ENCODE measurements at places on chromosomes 16 and 17. TPM values are rescaled to one million over a fixed set of nuclear protein-coding genes. Genes with fewer than 3 reads are reported as not detected.
A peak's percentile ranks its signal among the peaks of the same experiment; 100 is the strongest.

KRTAP3-1 gene
- total RNA-seq, result not detected

GRCh38 chr17:45385331-45385997 is 47.2 kb downstream of the ARHGAP27 start:
- H3K4me1 ChIP-seq, result no peaks in the 10 kb centered on the region
- H3K4me3 ChIP-seq, result no peak overlapping the region
- peak; percentile 87 for DNase-seq
- no peak overlapping the region for H3K27ac ChIP-seq

- no peak overlapping the region for H3K27ac ChIP-seq
- no peak overlapping the region for H3K4me3 ChIP-seq
- H3K36me3 ChIP-seq, result peaks cover 30% of the 10 kb centered on the region
- no peaks in the 10 kb centered on the region for H3K27me3 ChIP-seq
- no peak for DNase-seq
- no peaks in the 10 kb centered on the region for H3K4me1 ChIP-seq
Observed at GRCh38 chr16:15059324-15059723, 3.5 kb upstream of the NTAN1 start.

KRTAP17-1 gene
- not detected for total RNA-seq

DNA sequence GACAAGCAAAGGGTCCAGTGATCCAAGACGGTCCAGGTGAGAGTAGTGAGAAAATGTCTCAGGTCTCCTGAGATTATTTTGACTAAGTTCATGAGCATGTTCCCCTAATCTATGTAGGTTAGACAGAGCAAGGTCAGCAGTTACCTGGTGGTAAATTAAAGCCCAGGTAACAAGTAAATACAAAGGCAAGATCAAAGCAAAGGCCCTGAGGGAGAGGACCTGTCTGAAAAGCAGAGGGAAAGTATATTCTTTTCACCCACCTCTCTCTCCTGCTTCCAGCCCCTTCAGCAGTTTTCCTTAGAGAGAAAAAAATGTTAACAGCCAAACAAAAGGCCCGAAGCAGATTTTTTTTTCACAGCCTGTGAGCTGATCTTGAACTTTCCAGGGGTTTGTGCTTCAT is 302.7 kb downstream of the MAP2K6 start:
- no peaks in the 10 kb centered on the region for H3K4me1 ChIP-seq
- DNase-seq, result no peak
- no peaks in the 10 kb centered on the region for H3K36me3 ChIP-seq
- no peak overlapping the region for H3K27ac ChIP-seq

DNA sequence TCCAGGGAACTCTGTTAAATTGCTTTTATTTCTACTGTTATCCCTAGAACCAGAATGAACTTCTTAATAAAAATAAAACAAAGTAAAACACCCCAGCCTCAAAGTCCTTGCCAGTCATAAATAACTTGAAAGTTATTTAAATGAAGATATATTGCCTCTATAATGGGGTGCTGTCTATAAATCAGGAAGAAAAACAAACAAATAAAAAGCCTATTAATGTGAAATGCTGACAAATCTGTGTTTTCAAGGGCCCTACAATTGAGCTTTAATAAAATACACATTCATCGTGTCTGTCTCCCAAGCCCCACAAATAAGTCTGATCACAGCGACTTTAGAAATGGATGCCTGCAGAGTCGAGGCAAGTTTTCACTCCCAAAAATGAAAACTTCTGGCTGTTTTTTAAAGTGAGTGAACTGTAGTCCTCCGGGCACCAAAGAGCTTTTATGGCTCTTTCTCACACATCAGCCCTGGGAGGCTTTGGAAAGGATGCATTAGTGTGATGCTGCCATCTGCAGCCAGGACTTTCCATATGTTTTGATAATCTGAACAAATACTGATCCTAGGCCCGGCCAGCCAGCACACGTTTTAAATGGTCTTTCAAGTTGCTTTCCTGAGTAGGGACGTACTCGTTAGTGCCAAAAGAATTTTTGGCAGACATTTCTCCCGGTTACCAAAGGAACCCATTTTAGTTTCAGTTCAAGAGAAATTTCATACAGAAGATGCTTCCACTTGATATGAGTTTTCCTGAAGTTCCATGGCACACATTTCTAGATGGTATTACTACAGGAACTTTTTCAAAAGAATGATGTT is 16.3 kb downstream of the NACA2 start:
- H3K27ac ChIP-seq, result peak overlapping the region; percentile 66
- no peaks in the 10 kb centered on the region for H3K36me3 ChIP-seq
- H3K27me3 ChIP-seq, result no peaks in the 10 kb centered on the region
- H3K4me1 ChIP-seq, result peaks cover 27% of the 10 kb centered on the region

GRCh38 chr17:40496634-40497420 is 4.6 kb downstream of the TNS4 start:
- no peak overlapping the region for H3K4me3 ChIP-seq
- H3K27me3 ChIP-seq, result no peaks in the 10 kb centered on the region
- peaks cover 25% of the 10 kb centered on the region for H3K36me3 ChIP-seq
- no peak overlapping the region for H3K27ac ChIP-seq
- peaks cover 51% of the 10 kb centered on the region for H3K4me1 ChIP-seq

DNA sequence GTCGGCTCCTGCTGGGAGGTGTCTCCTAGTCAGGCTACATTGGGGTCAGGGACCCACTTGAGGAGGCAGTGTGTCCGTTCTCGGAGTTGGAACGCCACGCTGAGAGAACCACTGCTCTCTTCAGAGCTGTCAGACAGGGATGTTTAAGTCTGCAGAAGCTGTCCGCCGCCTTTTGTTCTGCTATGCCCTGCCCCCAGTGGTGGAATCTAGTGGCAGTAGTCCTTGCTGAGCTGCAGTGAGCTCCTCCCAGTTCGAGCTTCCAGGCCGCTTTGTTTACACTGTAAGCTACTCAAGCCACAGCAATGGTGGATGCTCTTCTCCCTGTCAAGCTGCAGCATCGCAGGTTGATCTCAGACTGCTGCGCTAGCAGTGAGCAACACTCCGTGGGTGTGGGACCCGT is 36.0 kb downstream of the ITFG1 start:
- H3K27me3 ChIP-seq, result no peaks in the 10 kb centered on the region
- H3K27ac ChIP-seq, result no peak overlapping the region
- H3K4me1 ChIP-seq, result no peaks in the 10 kb centered on the region
- no peak for DNase-seq
- H3K36me3 ChIP-seq, result no peaks in the 10 kb centered on the region
- H3K4me3 ChIP-seq, result no peak overlapping the region

CD300E gene
- total RNA-seq, result not detected

DNA sequence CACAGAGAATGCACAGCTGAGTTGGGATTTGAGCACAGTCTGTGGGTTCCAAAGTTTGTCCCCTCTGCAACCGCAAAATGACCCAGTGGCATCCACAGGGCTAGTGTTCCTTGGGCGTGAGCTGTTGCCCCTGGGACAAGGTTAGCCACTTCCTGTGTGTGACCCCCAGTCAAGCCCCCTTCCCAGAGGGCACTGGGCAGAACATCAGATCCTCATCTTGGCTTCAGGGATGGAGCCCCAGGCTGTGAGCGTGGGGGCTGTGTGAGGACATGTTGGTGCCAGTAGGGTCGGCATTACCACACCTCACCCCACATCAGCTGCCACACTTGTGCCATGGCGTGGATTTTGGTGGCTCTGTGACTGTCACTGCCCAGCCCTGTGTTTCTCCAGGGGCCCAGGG is 55.3 kb downstream of the USP22 start:
- H3K27me3 ChIP-seq, result no peaks in the 10 kb centered on the region
- no peaks in the 10 kb centered on the region for H3K36me3 ChIP-seq
- no peak overlapping the region for H3K27ac ChIP-seq
- no peaks in the 10 kb centered on the region for H3K4me1 ChIP-seq

LRRC46 gene
- 0.76 TPM for total RNA-seq

All from HCT116 (cell line).